HS-5 (cell line): ENCODE measurements at places on chromosomes 12 and 14.

GRCh38 chr14:76104802-76105355 is 46.8 kb upstream of the GPATCH2L start:
- DNase-seq = no peak

GRCh38 chr14:89236851-89237250 is 180.2 kb downstream of the FOXN3 start:
- no peak for DNase-seq

GRCh38 chr14:37202265-37202664 is 4.5 kb downstream of the MIPOL1 start:
- no peak for DNase-seq

GRCh38 chr12:68750506-68750905 is 4.5 kb downstream of the SLC35E3 start:
- DNase-seq = no peak

DNA sequence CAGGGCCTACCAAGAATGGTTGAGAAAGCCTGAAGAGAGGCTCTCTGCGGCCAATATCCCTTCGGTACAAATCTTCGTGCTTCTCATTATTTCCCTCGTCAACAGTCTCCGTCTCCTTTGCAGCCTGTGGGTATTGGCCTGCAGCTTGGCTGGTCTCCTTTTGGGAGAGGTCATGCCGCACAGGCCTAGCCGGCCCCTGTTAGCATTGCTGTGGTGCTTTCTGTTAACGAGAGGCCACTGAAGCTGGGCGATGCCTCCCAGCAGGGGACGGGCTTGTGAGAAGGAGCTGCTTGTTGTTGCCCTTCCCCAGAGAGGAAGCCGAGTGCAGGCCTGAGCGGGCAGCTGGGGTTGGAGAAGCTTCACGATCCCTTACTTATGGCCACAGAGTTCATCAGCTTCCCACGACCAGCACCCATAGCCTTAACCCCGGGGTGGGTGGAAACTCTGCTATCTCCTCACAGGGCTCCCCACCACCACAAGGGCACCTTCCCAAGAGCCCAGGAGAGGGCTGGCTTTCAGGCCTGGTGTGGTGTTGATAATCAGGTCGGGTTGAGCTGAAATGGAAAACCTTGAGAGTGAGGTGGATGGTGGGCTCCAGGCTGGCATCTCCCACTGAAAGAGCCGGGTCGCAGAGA is 228.6 kb downstream of the ZFP36L1 start:
- no peak for DNase-seq

DNA sequence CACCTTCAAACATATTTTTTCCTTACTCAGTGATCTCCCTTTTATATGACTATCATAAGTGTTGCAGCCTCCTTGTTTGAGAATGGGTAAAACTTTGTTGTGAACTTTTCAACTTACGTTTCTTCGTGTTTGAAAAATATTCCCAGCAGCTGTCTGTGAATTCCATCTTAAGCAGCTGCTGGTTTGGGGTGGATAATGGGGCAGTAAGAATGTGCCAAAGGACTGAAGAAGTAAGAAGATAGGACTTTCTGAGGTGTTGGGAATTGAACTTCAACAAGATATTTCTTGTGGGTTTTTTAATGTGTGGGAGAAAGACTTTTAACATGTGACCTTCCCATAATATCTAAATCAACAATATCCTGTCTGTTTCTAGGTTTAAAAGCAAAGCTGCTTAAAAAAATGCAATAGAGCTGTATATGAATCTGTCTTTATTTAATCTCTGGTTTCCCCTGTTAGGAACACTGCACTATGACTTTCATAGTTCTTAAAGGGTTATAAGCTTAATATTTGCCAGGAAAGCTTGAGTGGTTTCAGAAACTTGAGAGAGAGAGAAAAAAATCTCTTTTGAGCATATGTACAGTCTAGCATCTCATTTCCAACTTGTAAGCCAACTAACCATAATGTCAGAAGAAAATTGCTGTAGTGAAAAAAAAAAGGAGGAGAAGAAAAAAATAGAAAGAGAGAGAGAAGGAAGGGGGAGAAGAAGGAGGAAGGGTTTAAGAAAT is 1659.2 kb upstream of the FLRT2 start:
- no peak for DNase-seq

DNA sequence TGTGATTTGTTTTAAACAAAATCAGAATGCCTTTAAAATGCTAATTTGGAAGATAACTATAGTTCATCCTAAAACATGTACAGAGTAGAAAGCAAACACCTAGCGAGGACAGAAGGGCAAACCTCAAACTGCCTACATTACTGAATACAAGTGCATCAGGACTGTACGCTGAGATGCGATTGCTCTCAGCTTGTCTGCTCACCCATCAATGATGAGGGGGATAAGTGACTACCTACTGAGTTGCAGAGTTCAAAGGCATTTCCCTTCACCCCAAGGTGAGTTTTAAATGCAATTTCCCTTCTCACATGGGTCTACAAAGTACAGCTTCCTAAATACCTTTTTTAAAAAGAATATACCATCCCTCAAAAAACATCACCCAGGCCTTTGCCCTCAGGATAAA is 52.9 kb downstream of the PHLDA1 start:
- DNase-seq = no peak

- no peak for DNase-seq
These were observed 64.7 kb downstream of the CCDC92 start for GRCh38 chr12:123907726-123908476.

GRCh38 chr12:1806301-1807086 is 13.9 kb upstream of the LRTM2 start:
- DNase-seq = no peak

GRCh38 chr14:99271951-99272631 is at the start of gene BCL11B:
Gene BCL11B (minus strand): TSS chr14:99272197. CDS start chr14:99271218, 979 bp downstream.
- DNase-seq = peak; percentile 56

DNA sequence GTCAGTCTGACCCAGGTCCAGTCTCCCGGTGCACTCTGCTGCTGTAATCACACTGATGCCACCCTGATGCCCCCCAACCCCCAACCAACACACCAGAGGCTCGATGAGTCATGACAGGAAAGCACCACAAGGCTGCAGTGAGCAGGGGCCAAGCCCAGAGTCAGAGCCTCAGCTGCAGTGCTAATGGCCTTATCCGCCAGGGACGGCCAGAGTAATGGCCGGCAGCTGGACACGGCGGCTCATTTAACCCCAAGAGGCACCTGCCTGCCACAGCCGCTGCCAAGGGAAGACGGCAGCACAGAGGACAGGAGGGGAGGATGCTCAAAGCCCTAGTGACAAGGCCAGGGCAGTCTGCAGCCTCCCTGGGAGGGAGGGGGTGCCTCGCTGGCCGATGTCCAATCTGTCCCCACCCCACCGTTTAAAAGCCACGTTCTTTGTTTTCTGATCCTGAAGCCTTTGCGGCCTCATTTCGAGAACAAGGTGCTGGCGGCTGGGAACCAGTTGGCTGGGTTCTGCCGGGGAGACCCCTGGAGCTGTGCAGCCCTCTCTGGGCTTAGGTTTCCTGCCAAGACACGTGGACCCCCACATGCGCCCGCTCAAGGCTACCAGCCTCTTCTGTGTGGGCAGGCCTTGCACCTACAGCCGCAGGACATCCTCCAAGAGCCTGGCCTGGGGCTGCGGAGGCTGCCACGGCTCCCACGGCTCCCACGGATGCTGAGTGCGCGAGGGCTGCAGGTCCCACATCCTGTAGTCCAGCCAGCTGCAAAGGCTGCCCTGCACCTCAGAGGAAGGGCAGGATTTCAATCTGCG is 13.1 kb downstream of the CCDC85C start:
- DNase-seq = no peak

DNA sequence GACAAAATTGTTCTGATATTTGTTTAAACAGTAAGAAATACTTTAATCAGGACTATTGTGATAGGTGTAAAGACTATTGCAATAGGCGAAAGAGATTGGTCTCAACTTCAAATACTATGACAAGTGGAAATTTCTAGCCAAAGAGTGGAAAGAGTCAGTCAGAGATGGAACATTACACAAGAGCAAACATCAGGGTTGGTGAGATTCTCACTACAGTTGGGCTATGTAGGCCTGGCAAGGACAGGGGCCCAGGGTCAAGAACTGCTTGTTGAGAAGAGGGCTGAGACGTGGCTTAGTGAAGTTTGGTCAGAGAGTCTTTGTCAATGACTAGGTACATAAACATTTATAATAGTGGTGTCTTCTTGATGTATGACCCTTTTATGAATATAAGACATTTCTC is 19.4 kb downstream of the CAND1 start:
- DNase-seq = no peak

GRCh38 chr12:120722784-120723183 is 2.8 kb upstream of the ACADS start:
- no peak for DNase-seq

- DNase-seq = no peak
These were observed 2.5 kb upstream of the AMIGO2 start for GRCh38 chr12:47082283-47082682.

GRCh38 chr12:31736472-31736871 is 7.7 kb upstream of the AMN1 start:
- DNase-seq = peak; percentile 68

GRCh38 chr12:15982071-15982470 is 70.9 kb downstream of the DERA start:
- DNase-seq = no peak

DNA sequence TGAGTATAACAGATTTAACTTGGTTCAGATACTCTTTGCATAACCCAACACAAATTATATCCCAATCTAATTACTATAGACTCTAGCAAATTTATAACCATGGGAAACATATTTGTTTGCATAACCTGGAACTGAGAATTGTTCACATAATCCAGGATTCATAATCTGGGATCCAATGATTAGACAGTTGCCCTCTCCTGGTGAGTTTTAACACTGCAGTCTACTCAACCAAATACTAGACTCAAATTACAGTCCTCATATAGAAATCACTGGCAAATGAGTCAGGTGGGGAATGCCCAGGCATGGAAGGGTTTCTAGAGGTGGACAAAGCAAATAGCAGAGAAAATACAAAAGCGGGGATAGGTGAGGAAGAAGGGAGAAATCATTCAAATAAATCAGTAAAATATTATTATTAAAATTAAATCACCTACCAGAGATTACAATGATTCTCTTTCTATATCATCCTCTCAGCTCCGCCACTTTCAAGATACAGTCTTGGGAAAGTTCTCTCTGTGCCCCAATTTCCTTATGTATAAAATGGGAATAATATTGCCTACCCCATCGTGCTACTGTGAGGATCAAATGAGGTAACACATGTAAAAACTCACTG is 9.4 kb downstream of the GCH1 start:
- no peak for DNase-seq

DNA sequence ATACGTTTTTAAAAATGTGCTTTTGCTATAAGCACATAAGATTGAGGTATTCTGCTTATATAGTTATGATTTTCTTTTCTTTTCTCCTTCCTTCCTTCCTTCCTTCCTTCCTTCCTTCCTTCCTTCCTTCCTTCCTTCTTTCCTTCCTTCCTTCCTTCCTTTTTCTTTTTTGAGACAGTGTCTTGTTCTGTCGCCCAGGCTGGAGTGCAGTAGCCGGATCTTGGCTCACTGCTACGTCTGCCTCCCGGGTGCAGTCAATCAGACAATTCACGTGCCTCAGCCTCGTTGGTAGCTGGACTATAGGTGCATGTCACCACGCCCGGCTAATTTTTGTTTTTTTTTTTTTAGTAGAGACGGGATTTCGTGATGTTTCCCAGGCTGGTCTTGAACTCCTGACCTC is 5.8 kb downstream of the CFAP54 start:
- no peak for DNase-seq

GRCh38 chr14:99065551-99065950 is 206.4 kb downstream of the BCL11B start:
- DNase-seq = no peak

DNA sequence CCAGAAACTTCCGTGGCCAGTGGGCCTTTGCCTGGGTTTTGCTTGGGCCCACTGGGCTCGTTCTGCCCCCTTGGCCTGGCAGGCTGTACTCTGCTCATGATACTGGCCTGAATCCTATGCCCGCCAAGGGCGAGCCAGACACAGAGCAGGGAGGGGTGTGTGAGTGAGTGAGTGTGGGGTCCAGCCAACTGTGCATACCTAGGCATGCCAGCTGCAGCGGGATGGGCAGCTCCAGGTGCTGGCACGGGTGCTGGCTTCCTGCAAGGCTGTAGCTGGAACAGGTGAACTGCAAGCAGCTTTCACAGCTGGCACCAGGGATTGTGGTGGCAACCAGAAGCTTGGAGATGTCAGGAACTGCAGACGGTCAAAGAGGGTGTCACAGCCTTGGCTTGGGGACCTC is 1276.4 kb downstream of the SLC16A7 start:
- no peak for DNase-seq

GRCh38 chr14:87901236-87901635 is 91.7 kb downstream of the GALC start:
- no peak for DNase-seq
